ENCODE measurements at places on chromosomes 3 and 15.
A peak's percentile ranks its signal among the peaks of the same experiment; 100 is the strongest.

- DNase-seq: no peak
Measured at GRCh38 chr3:37074178-37074577, 80.9 kb downstream of the MLH1 start.

DNA sequence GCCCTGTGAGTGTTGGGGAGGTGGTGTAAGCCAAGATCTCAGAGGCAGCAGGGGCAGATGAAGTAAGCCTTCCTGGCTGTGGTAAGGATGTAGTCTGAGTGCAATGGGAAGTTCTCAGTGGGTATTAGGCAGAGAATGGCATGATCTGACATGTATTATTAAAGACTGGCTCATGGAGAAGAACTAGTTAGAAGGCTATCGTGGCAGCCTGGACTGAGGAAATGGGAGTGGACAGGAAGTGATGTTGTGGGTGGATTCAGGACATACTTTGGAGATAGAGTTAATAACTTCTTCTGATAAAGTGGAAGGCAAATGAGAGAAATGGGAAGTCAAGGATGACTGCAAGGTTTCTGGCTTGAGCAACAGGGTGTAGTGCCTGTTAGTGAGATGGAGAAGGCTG, 250.9 kb upstream of the CFAP20DC start:
- no peak for DNase-seq

DNA sequence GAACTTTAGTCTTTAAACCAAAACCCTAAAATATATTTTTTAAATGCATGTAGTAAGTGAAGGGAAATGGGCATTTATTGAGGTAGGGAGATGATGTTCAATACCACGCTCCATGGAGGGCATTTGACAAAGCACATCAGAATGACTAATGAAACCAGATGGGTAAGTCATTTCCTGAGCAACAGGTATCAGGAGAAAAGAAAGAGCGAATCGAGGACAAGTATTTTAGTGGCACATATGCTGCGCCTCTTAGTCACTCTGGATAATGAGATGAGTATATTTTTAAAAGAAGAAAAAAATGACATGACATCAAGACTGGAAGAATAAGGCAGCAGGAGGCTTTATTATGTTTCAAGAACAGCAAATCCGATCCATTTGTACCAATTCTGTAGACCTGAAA, 129.0 kb upstream of the ARHGEF3 start:
- no peak for DNase-seq

- no peak for DNase-seq
Measured at GRCh38 chr3:170614214-170614966, 28.5 kb upstream of the SLC7A14 start.

GRCh38 chr15:91941871-91942658, 88.6 kb downstream of the SLCO3A1 start:
- DNase-seq: no peak

DNA sequence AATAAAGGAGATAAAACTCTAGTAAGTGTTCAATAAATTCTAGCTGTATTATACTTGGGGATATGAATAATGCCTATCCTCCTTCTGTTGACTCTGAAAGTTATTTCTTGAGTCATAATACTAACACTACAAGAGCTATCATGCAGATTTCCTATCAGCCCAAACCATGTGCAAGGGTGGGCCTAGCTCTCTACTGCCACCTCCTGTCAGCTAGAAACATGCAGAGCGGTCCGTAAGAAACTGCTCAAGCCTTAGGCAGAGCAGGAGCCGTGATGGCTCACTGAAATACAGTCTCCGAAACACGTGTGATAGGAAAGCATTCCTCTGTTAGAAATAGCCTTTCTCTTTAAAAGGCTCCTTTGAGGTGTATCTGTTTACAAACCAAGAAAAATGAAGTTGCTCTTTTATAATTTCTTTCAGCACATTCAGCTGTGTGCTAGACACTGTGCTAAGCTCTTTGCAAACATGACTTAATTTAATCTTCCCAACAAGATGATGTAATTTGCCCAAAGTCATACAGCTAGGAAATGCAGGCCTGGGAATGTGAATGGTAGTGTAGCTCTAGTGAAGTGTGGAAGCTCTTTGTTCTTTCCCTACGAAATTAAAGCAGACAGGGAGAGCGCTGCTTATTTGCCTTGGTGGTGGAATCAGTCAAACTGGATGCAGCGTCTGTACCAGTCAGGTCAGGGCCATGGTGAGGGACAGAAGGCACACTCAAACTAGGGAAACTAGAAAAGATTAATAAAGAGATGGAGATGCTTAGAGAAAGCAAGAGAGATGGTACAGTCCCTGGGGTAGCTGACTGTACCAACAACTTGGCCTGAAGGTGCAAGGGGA, 43.1 kb downstream of the MTHFS start:
- DNase-seq: peak; percentile 62

GRCh38 chr3:72549761-72550581, 298.3 kb downstream of the SHQ1 start:
- no peak for DNase-seq

DNA sequence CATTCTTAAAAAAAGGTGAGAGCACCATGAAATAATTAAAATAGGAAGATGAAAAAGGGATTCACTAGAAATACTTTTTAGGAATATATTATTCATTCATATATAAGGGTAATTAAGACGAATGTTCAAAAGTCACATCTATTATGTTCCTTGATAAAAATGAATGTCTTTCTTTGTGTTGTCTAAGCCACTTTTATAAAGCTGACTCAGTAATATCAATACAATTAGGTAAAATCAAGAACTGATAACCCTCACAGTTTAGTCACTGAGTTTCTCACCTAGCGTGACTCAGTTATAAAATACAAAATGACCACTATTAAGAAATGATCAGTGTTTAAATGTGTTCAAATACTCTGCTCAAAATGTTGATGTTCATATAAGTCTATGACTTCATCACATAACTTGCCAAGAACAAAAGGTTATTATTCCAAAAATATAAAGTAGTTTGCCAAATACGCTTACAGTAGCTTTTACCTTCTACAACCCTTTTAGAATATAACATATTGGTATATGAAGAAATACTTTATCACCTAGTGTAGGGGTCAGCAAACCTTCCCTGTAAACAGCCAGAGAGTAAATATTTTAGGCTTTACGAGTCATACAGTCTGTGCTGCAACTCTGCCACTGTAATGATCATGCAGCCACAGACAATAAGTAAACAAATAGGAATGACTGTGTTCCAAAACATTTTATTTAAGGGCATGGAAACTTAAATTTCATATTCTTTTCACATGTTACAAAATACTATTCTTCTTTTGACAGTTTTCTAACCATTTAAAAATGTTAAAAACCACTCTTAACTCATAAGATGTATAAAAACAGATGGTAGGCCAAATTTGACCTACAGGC, 369.8 kb downstream of the TBC1D5 start:
- no peak for DNase-seq

GRCh38 chr3:128318275-128318941, 148.3 kb downstream of the DNAJB8 start:
- no peak for DNase-seq

- peak; percentile 84 for DNase-seq
Measured at GRCh38 chr3:194140520-194141414, 4.8 kb downstream of the HES1 start.

- DNase-seq: no peak
Measured at GRCh38 chr15:48307586-48307985, 23.6 kb upstream of the DUT start.

- DNase-seq: no peak
Measured at GRCh38 chr3:120726791-120727190, 15.5 kb downstream of the RABL3 start.

DNA sequence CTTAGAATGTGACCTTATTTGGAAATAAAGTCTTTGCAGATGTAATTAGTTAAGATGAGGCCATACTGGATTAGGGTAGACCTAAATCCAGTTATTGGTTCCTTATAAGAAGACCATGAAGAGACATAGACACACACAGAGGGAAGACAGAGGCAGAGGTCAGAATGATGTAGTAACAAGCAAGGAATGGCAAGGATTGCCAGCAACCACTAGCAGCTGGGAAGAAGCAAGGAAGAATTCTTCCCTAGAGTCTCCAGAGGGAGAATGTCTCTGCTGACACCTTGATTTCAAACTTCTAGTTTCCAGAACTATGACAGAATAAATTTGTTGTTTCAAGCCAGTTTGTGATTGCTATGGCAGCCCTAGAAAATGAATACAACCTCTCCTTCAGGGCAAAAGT, 116.7 kb downstream of the WDR76 start:
- no peak for DNase-seq

DNA sequence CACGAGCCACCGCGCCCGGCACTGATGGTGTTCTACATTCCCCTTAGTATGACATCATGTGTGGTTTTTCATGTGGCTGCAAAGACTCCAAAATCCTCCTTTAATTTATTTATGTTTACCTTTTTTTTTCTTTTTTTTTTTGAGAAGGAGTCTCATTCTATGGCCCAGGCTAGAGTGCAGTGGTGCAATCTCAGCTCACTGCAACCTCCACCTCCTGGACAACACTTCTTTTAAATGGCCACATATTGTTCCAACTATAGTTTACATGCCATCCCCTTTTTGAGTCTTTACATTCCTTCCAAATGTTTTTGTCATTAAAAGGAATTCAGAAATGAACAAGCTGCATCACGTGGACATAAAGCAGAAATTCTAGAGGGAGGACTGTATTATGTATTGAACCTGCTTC, 10.3 kb upstream of the CDV3 start:
- DNase-seq: no peak

DNA sequence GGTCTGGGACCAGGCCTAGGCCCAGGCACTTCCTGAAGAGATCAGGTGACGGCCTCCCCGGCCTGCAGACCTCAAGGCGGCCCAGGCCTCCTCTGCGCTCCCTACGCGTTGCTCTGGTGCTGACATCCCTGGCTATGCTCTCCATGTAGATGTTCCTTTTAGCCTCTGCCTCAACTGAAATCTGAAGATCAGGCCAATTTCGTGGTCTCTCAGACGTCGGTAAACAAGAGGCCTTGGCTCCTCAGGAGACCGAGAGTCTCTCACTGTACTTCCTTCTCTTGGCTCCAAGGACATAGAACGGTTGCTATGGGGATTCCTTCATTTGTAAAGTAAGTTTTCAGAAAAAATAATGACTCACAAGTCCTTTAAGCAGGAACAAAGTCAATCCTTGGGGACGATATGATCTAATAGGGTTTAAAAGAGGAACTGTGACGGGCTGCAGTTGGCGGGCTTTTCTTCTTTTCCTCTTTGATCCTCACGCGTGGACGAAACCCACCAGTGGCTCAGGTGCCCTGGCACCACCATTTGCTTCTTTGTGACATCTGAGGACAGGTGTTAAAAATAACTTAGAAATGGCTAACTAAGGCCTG, 55.6 kb upstream of the CGNL1 start:
- no peak for DNase-seq

GRCh38 chr3:13338996-13339395, 81.1 kb downstream of the NUP210 start:
- no peak for DNase-seq

- no peak for DNase-seq
Measured at GRCh38 chr3:38476157-38476756, 19.9 kb upstream of the EXOG start.

- DNase-seq: no peak
Measured at GRCh38 chr3:63967675-63968611, 55.4 kb downstream of the PSMD6 start.

DNA sequence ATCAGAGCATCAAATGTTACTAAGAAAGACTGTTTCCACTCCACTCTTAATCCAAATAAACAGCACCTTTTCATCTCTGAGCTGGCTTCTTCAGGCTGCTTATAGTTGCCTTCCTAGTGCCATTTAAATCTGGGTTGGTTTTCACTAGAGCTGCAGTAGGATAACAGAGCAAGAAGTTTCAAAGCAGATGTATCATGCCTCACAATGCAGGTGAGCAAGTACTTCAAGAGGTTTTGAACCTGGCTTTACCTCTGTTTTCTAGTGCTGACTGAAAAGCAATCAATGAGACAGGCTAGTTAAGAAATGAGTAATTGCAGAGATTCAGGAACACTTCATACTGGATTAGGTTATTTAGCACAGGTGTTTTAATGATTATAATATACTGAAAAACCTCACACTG, 147.7 kb upstream of the SATB1 start:
- DNase-seq: peak; percentile 71

GRCh38 chr3:127034195-127034989, 51.5 kb downstream of the PLXNA1 start:
- DNase-seq: no peak
